Activated CD8-positive, alpha-beta memory T cell treated with anti-CD3 and anti-CD28 coated beads, Interleukin-2, amount 50 U/mL, for 48 hours (primary cell): ENCODE measurements at places on chromosomes 11 and 22.

- DNase-seq, result no peak
Measured at GRCh38 chr11:50080256-50080655, 47.6 kb downstream of the OR4C45 start.

DNA sequence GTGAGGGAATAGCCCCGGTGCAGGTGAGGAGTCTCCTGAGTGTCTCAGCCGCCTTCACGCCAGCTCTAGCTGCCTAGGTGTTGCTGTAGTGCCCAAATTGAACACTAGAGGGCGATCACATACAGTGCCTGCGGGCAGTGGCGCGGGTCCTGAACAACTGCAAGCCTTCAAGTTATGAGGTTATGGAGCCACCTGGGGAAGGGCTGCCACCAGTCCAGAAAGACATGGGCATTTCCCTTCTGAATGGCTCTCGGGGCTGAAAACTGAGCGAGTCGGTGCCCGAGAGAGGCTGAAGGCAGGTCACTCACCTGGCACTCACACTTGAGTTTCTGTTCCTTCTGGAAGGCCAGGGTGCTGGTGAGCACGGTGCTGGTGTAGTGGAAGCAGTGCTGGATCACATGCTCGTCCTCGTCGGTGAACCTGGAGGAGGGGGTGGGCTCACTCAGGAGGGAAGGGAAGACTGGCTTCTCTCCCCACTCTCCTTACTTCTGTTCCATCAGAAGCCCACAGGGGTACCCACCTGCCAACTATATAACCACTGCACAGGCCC is 88.4 kb downstream of the PDE2A start:
- peak; percentile 76 for DNase-seq

DNA sequence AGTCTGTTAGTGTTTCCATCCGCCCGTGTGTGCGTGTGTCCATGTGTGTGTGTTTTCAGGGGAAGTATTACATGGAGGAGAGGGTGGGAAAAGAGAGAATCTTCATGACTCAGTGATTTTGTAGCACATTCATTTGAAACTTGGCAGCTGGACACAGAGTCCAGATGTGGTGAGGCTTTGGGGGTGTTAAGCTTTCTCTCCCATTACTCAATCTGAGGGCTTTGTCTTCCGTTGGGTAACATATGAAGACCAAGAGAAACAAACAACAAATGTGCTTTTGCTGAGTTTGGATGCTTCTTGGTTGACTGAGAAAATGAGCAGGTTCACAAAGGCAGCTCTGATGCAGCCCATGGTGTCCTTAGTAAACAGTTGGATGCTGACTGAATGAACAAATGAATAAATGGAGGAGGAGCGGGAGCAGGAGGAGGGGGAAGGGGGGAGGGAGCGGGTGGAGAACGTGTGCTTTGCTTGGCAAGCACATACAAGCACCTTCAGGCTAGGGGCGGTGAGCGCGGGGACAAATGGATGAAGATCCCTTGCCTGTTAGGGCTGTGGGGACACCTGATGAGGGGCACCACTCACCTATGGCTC is 104.3 kb downstream of the ST3GAL4 start:
- DNase-seq, result no peak

DNA sequence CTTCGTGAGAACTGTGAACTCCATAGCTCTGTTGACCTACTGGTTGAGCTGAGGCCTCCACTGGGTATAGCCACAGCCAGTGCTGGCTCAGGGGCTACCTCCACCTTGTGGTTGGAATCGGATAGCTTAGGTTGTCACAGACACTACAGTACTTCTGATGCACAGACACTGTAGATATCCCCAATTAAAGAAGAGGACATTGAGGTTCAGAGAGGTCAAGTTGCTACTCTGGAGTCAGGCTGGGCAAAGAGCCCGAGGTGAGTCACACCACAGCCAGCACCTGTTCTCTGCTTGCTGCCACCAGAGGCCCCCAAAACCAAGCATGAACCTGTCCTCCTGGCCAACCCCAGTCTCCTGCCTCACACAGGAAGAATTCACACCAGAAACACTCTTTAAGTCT is 5.4 kb downstream of the UFD1 start:
- DNase-seq, result no peak

GRCh38 chr11:119273721-119274120 is 43.2 kb downstream of the MCAM start:
- no peak for DNase-seq

- no peak for DNase-seq
Measured at GRCh38 chr22:44211946-44212930, 31.5 kb downstream of the PARVG start.

GRCh38 chr22:36619797-36620399 is 83.7 kb downstream of the CACNG2 start:
- DNase-seq, result no peak

GRCh38 chr11:27213232-27213660 is 149.8 kb downstream of the CCDC34 start:
- no peak for DNase-seq

- DNase-seq, result no peak
Measured at GRCh38 chr11:12127206-12127898, 17.0 kb downstream of the MICAL2 start.

GRCh38 chr11:46275964-46276641 is 1.4 kb upstream of the CREB3L1 start:
- no peak for DNase-seq

- no peak for DNase-seq
Measured at GRCh38 chr22:38406617-38407016, 48.4 kb downstream of the KCNJ4 start.

DNA sequence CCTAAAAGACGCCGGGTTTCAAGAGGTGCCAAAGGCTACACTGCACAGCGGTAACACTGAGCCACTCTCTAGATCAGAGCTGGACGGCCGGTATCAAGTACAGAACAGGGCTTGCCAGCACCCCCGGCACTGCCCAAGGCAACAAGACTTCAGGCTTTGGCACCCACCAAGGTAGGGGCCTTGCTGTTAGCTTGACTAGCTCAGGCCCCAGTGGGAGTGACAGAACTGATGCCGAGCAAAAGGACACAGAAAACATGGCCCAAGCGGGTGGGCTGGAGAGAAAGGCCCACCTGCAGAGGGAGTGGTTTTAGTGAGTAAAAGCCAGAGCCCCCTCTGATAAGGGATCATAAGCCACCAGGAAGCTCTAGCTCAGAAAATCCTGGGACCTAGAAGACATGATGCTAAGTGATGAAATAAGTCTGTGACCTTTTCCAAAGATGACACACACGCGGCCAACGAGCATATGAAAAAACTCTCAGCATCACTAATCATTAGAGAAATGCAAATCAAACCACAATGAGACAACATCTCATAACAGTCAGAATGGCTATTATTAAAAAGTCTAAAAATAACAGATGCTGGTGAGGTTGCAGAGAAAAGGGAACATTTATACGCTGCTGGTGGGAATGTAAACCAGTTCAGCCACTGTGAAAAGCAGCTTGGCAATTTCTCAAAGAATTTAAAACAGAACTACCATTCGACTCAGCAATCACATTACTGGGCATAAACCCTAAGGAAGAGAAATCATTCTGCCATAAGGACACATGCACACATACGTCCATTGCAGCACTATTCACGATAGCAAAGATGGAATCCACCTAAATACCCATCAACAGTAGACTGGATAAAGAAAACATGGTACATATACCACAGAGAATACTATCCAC is 12.9 kb downstream of the EHD1 start:
- DNase-seq, result no peak

GRCh38 chr22:32528316-32528715 is 53.7 kb downstream of the FBXO7 start:
- no peak for DNase-seq

DNA sequence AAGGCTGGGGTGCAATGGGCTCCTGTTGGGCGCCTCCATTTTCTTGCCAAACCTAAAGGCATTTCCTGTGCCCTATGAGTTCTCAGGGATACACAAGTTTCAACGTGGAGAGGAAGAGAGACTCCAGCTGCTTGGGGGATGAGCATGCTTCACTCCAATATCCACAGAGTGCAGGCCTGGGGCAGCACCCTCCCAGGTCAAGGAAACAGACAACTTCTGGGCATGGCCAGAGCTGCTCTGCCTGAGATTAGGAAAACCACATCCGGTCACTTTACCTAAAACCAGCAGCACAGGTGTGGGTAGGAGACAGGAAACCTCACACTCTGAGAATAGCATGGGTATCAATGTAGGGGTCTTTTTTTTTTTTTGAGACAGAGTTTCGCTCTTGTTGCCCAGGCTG is 28.7 kb downstream of the TMEM184B start:
- no peak for DNase-seq

DNA sequence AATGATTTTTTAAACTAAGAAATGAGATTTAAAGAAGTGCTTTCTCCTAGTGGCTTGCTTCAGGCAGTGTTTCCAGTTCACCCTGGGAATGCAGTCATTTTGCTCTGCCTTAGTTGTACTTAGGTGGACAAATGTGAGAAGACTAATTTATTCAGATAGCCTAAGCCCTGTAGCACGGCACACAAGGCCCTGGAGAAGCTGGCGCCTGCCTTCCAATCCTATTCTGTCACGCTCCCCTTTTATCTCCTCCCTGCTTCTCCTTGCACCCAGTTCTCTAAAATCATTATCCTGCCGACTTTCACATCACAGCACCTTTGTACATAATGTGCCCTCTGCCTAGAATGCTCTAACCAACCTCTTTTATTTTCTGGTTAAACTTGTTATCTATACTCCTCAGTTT is 64.0 kb downstream of the PPME1 start:
- no peak for DNase-seq

DNA sequence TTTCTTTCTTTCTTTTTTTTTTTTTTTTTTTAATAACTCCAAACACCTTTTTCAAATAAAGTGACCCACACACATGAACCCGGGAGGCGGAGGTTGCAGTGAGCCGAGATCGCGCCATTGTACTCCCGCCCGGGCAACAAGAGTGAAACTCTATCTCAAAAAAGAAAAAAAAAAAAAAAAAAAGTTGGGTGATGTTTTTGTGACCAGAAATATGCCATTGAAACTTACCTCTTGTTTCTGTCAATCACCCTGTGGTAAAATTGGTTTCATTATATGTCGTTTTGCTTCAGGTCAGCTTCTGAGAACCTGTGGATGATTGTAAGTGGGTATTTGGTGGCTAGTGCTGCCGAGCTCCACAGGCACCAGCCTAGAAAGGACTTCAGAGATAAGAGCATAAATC is 238.8 kb downstream of the TBC1D22A start:
- DNase-seq, result no peak

- no peak for DNase-seq
Measured at GRCh38 chr22:37228106-37229011, 15.7 kb downstream of the RAC2 start.

GRCh38 chr22:45376703-45377102 is 36.7 kb downstream of the SMC1B start:
- DNase-seq, result no peak

- DNase-seq, result no peak
Measured at GRCh38 chr11:405323-405953, 9.4 kb downstream of the SIGIRR start.

DNA sequence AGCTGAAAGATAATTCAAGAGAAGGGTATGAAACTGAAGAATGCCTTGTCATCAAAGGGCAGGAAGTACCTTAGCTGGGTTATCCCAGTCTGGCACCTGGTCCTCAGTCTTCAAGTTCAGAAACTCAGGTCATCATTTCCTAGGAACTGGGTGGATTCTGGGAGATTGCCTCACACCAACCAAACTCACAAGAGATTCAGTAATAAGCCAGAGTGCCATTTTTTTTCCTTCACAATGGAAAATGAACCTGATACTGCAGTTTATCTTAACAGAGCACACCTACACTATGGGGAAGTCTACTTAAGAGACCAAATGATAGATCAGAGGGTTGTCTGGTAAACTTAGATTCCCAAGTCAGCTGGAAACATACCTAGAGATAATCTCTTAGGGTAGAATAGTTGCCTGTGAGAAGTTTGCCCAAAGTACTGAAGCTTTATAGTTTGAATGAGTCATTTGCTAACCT is 3.8 kb upstream of the BUD13 start:
- DNase-seq, result no peak

DNA sequence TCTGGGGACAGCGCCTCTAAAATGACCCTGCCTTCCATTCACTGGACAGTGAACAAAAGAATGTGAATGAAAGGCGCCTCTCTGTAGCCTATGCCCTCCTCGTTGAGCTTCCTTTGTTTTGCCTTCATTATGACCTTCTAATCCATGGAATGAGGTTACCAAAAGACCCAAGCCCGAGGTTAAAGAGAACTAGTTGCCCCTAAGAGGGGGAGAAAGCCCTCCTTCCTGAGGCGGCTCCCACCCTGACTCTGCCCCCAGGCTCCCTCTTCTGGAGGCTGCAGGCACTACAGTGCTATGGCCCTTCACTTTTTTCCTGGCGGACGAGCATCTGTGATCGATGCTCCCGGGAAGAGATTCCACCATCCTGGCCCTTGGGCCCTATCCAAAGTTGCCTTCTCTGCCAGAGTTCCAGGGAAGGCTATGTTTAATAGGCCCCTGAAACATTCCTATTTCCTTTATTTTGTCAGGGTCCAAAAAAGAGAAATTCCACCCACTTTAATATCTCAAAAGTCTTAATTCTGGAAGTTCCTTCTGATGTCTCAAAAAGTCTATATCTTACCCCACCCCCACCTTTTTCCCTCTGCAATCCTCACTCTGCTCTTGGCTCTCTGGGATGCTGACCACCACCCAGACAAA is 147.3 kb downstream of the FEZ1 start:
- DNase-seq, result peak; percentile 79

GRCh38 chr11:102971766-102972165 is 16.2 kb upstream of the MMP13 start:
- no peak for DNase-seq

- DNase-seq, result no peak
Measured at GRCh38 chr11:43922295-43922648, 20.2 kb upstream of the C11orf96 start.

DNA sequence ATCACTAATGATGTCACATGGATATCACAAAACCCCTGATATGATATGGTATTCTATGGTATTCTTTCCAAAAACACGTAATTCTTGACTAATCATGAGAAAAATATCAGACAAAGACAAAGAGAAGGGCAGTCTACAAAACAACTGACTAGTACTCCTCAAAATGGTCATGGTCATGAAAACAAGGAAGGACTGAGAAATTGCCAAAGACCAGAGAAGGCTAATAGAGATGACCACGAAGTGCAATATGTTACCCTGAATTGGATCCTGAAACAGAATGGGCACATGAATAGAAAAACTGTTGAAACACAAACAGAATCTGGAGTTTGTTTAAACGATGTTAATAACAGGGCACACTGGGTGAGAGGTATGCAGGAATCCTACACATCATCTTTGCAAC is 10.2 kb downstream of the CKAP5 start:
- no peak for DNase-seq

DNA sequence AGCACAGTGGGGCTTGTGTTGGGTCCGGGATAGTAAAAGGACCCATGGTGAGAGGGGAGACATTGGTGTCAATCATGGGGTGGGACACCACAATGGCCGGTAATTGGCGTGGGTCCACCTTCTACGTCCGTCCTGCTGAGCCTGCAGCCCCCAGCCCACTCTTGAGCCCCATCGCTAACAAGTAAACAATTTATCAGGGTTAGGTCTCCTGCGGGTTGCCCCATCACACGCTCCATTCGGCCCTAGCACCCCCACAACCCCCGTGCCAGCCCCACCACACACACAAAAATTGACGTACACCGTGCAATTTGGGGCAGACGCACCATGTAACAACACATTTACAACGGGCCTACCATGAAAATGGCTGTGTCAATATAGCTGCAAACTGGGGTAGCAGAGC is 86.5 kb upstream of the HTATIP2 start:
- no peak for DNase-seq
